ENCODE measurements at places on chromosomes 5 and 9.

- DNase-seq = no peak
Observed at GRCh38 chr9:81529556-81530193, 159.7 kb downstream of the TLE1 start.

- DNase-seq = no peak
Observed at GRCh38 chr5:117859176-117859575, 1129.2 kb downstream of the DTWD2 start.

DNA sequence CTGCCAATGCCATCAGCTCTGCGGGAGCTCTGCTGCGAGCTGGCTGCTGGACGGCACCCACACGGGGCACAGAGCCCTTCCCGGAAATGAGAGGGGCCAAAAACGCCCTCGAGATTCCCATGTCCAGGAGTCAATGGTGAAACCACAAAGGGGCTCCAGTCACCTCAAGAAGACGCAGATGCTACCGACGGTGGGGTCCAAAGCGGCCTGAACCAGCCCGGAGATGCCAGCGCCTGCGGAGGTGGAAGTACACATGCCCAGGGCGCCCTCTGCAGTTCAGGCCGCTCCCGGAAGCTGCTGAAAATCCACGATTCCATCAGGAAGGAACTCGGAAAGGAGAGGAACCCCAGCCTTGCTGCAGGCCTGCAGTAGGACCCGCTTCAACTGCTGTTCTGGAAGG, 82.4 kb upstream of the SELENOP start:
- DNase-seq = no peak

- no peak for DNase-seq
Observed at GRCh38 chr9:20925256-20926045, 106.0 kb downstream of the HACD4 start.

DNA sequence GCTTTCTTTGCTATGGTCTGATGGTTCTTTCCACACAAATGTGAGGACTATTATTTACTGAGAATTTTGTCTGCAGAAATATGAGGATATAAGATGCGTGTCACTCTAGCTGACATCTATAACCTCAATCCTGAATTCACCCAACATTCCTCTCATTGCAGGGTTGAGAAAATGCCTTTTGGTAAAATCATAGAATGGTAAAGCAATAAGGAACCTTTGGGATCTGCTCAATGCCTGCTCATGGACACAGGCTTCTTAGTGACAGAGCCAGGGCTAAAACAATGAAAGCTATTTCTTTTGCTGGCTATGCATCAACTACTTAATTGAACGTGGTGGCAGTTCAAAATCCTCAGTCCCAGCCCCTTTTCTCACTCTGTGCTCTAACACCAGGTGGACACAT, 199.6 kb downstream of the GAS1 start:
- no peak for DNase-seq

GRCh38 chr9:111700776-111701175, 39.4 kb downstream of the GNG10 start:
- no peak for DNase-seq

- no peak for DNase-seq
Observed at GRCh38 chr5:136221340-136221739, 28.4 kb upstream of the SMIM32 start.

DNA sequence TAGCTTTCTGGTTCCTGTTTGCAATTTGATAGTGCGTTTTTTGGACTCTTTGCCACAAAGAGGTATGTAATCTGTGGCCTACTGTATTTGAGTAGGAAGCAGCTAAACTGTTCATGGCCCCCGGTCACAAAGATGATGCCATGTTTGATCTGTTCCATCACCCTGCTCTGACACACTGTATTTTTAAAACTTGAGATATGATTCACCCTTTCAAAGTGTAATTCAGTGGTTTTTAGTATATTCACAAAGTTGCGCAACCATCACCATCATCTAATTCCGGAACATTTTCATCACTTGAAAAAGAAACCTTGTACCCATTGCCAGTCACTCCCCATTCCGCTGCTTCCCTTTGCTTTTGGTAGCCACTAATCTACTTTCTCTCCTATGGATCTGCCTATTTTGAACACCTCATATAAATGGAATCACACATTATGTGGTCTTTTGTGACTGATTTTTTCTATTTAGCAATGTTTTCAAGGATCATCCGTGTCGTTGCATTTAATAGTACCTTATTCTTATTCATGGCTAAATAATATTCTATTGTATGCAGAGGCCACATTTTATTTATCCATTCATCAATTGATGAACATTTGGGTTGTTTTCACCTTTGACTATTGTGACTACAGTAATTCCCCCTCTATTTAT, 141.6 kb downstream of the NR3C1 start:
- no peak for DNase-seq

DNA sequence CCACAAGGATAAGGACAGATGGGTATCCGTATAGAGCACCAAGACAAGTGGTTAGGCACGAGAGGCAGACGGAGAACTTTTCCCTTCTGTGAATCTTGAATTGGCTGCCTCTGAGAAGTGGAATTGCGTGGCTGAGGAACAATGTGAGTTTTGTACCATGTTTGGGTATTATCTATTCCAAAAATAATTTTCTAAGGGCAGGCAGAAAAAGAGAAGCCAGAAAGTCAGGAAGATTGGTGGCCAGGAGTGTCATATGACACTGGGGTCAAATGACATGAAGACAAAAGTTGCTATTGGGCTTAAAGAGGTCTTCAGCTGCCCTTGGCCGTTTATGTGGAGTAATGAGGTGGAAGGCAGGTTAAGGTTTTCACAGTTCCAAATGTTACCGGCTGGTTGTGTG, 14.5 kb downstream of the HABP4 start:
- no peak for DNase-seq

DNA sequence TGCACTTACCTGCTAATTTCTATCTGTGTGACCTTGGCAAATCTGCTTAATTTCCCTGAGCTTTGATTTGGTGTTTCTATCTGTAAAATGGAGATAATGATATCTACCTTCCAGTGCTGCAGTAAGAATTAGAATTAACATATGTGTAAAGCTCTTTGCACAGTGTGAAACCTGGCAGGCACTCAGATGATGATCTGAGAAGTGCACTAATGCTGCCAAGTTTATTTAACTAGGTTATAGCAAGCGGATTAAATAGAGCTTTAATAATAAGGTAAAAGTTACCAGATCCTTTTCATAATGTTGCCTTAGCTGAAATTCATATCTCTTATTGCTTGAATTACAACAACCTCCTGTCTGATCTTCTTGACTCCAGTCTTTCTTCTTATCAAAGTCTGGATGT, 315.3 kb upstream of the CD180 start:
- no peak for DNase-seq

GRCh38 chr5:83473346-83474160, 2.0 kb downstream of the VCAN start:
- DNase-seq = peak; percentile 37

- peak; percentile 19 for DNase-seq
Observed at GRCh38 chr9:88106492-88106891, 31.8 kb downstream of the SPATA31C2 start.

DNA sequence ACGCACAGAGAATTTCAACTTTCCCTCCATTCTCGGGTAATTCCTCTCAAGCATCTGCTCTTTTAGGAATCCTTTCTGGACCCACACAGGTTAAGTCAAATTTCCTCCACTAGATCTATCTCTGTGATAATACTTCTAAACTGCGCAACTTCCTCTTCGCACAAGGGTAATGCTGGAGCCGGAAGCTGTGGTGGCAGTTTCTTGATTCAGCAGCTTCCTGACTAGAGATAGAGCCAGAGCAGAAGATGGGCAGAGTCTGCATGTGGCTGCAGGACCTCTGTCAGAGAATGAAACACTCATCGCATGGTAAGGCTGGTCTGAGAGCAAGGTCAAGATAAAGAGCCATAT, 11.1 kb upstream of the CDC42SE2 start:
- peak; percentile 92 for DNase-seq
